ENCODE measurements at places on chromosomes 2 and 18.

- no peak for DNase-seq
Observed at GRCh38 chr18:51802569-51803428, 537.2 kb upstream of the DCC start.

GRCh38 chr2:135056790-135057189 is 4.7 kb downstream of the RAB3GAP1 start:
- no peak for DNase-seq

- no peak for DNase-seq
Observed at GRCh38 chr2:86027922-86028765, 77.5 kb downstream of the POLR1A start.

DNA sequence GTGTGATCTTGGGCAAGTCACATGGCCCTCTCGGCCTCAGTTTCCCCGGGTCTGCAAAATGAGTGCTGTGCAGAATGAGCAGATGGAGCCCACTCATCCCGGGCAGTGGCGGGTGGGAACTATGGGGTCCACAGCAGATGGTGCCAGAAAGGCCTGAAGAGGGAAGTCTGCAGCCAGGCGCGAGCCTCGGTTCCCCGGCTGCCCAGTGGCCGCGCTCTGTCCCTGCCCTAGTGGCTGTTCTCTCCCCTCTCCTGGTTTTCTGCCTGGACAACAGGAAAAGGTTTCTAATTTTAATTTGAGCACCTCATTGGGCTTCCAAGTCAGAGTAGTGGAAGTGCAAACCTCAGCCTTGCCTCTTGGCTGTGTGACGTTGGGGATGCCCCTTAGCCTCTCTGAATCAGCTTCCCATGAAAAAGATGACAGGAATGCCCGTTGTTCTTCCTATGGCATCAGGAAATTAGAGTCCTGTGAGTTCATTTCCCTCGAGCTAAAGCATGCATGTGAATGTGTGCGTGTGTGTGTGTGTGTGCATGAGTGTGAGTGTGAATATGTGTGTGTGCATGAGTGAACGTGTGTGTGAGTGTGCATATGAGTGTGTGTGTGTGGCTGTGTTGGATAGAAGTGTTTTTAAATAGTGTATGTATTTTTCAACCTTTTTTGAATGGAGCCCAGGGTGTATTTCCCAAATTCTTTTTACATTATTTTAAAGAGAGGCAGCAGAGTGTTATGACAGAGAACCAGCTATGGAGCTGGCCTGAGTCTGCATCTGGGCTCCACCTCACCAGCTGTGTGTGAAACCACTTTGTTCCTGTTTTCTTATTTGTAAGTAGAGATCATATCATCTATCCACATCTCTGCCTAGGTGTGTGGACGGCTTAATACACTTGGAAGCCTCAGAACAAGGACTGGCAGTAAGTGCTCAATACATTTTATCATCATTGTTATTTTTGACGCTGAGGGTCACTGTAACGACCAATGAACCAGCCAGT is 41.3 kb downstream of the RRM2 start:
- DNase-seq, result no peak

DNA sequence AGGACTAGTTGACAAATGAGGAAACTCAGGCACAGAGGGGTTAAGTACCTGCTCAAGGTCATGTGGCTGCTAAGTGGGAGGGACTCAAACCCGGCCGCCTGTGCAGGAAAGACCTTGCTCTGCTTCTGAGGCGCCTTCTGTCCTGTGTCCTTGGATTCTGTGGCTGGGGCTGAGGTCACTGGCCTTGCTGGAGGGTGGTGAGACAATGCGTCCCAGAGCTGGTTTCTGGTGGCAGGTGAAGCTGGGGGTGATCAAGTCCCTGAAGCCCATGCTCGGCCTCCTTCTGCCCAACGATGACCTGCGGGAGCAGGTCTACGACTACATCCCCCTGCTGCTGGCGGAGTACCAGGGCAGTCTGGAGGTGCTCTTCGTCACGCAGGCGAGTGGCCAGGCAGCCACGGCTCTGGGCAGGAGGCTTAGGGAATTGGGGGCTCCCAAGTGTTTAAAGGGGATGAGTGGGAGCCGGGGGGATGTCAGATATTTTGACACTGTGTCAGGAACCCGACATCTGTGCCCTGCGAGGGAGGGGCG is 16.1 kb downstream of the MROH2A start:
- no peak for DNase-seq

GRCh38 chr2:54986264-54986663 is 64.0 kb downstream of the RTN4 start:
- DNase-seq, result no peak

GRCh38 chr18:48754993-48755473 is 195.7 kb downstream of the SMAD7 start:
- DNase-seq, result no peak

DNA sequence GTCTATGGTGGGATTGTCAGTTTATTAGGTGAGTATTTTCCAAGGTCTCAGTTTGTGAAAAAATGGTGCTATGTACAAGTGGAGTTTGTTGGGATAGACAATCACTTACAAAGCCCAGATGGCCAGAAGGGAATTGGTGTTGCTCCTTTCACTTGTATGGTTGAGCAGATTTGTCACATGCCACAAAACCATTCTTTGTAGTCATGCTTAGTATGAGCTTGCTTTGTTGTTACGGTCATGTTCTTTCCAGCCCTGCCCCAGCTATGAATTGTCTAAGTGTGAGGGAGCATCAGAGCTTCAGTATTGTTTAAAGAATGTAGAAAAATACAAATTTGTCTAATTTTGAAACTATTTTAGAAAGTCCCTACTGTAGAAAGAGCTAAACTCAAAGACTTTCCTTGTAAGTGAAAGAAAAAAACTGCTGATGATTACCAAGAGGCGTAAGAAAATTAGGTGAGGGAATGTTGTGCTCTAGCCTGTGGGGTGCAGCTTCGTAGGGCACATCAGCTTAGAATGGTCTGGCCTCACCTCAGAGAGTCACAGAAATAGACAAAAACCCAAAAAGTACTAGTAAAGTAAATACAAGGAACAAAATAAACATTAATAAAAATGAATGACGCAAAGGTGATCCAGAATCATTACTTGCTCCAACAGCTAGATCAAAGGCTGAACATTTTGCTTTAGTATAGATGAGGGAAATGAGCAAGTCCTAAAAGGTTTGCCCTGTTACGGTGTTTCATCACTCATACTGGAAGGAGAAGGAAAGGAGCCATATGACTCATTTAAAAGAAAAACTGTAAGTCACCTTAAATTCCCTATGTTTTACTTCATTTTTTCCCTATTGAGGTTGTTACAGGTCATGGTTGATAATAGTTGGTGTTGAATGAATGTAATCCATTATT is 9.2 kb downstream of the TGIF1 start:
- no peak for DNase-seq

- DNase-seq, result peak; percentile 12
Observed at GRCh38 chr2:240387669-240388358, 47.6 kb upstream of the GPC1 start.

DNA sequence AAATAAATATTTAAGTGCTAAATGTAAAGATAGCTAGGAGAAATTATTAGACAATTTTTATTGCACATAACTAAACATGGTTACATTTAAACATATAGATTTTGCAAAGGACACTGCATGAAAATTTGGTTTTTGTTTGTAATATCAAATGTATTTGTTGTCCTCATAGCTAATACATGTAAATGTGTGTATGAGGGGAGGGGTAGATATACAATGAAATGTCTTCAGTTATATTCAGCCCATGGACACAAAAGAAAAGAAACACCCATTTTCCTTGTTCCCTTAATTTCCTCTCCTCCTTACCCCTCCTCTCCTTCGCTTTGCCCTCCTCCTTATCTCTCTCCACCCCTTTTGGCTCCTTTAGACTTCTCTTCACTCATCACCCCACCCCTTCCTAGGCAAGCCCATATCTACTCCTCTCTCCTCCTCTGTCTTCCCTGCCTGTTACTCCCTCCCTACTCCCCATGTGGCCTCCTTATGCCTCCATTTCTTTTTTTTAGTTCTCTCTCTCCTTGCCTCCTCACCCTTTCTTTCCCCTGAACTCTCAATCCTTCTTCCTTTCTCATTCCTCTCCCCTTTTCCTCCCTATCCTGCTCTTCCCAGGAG is 1.4 kb downstream of the COL3A1 start:
- DNase-seq, result no peak

DNA sequence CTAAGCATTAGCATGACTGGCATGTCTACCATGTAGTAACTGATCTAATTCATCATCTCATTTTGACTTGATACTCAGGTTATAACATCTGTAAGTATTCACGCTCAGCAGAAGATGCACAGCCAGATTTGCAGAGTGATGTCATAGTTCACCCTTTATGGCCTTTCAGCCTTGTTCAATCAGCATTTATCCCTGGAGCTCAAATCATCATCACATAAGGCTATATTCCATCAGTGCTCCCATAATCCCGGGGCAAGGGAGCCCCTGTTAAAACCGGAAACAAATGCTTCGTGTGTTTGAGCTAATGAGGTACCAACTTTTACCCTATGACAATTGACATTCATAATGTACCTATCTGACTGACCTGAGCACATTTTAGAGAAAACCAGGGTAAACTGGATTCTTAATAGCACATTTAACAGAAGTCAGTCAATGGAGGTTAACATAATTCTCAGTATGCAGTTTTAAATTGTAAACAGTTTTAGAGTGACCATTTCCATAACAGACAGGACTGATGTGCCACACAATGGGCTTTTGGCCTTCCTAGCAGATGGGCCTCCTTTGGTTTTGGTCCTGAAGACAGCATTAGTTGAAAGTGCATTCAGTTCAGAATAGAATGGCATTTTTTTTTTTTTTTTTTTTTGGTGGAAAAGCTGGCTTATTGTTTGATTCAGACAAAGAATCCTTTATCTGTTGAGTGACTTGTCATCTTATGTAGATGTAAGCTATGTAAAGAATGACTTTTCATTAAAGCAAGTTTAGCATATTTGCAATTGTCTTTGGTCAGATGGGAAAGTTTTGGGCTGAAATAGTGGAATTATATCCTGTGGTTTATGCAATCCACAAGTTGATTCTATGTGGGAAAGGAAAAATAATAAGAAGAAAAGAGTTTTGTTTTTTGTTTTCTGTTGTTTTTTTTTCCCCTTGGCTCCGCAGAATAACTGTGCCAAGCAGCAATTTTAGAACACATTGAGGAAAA is 866.0 kb upstream of the ACVR2A start:
- DNase-seq, result no peak

DNA sequence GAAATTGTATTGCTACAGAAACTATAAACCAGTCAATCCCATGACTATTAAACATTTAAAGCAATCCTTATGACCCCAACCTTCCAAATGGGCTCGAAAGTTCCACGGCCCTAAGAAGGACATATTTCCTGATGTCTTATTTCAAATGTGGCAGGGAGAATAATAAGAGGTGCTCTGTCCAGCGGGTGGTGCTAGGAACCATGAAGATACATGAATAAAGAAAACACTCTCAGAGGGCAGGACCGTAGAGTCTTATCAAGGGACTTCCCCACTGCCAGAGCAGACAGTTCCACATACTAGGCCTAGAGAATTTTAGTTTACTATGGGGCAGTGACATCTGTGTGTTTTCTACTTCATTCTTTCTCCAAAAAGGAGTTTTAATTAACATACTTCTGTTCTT is 187.1 kb upstream of the PIK3C3 start:
- DNase-seq, result no peak

- DNase-seq, result no peak
Observed at GRCh38 chr2:108441712-108442111, 7.3 kb upstream of the GCC2 start.

GRCh38 chr2:191560411-191560980 is 117.4 kb upstream of the NABP1 start:
- DNase-seq, result no peak

DNA sequence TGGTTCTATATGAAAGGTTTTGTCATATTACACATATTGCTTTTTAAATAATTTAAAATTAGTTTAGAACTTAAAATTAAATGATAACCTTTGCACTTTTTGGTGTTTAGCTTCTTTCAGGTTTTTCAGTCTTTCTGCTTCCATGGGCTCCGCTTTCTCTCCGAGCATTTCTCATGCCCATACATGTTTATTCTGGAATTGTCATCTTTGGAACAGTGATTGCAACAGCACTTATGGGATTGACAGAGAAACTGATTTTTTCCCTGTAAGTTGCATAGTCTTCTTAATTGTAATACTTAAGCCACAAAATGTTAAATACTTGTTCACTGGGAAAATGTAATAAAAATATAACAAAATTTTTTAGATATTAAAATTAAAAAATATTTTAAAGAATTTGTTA is 31.0 kb downstream of the CYBRD1 start:
- DNase-seq, result no peak

DNA sequence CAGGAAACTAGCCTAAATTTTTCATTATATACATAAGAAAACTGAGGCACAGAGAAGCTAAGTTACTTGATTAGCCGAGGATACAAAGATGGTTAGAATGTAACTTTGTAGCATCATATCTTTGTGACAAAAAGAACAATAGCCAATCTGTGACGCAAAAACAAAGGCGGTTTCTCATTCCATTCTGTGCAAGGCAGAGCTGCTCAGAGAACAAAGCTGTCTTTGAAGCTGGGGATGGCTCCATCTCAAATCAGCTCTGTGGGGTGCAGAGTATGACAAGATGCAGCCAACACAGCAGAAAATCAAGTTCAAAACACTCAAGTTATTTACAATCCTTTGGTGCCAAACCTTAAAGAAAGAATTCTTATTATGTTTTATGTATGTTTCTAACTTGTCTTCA is 81.9 kb upstream of the VWC2L start:
- peak; percentile 98 for DNase-seq

DNA sequence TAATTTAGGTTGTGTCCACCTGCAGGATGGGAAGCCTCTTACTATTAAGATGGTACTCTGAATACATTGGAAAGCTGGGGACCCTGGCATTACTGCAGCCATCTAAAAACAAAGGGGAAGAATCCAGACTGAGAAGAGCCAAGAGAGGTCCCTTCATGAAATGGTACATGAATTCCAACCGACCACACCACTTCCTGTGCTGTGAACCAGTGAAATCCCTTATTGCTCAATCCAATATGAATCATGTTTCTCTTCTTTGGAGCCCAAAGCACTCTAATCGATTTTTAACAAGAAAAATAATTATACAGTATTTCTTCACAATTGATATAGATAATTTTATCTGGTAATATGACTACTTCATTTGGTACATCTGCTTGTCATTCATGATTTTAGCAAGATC is 479.7 kb upstream of the RAB6C start:
- DNase-seq, result no peak

DNA sequence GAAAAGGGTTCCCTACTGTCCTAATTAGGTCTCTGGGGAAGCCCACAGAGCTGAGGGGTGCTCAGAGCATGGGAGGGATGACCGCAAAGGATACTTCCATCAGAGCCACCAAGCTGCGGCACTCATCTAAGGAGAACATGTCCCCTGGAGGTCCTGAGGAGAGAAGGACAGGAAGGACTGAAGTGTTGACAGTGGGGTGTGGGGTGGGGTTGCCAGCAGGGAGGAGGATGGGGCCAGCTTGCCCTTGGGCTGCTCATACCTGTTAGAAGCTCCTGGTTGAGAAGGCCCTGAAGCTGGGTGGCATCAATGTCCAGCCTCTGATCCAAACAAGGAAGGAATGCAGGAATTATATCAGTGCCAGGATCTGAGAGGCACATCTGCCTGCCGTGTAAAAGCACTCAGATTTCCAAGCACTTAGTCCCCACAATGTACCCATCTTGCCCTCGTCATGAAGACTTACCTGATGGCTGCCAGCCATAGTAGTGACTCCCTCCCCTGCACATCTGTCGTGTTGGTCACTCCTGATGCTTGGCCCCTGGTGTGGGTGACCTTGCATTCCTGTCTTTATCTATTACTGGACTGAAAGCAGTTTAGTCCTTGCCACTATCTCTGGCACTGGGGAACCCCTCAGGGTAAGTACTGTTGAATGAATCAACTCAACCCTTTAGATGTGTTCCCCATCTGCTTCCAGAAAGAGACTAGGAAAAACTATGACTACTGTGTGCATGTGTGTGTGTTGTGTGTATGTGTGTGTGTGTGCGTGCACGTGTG is 68.9 kb downstream of the CAPN13 start:
- DNase-seq, result no peak

- no peak for DNase-seq
Observed at GRCh38 chr18:48106976-48107781, 176.7 kb upstream of the SMAD2 start.
